ENCODE measurements at places on chromosomes 3 and 15.
A peak's percentile ranks its signal among the peaks of the same experiment; 100 is the strongest.

- DNase-seq, result no peak
Measured at GRCh38 chr15:31217566-31218270, 108.9 kb upstream of the KLF13 start.

- DNase-seq, result peak; percentile 59
Measured at GRCh38 chr3:145899241-145899640, 261.7 kb downstream of the PLOD2 start.

DNA sequence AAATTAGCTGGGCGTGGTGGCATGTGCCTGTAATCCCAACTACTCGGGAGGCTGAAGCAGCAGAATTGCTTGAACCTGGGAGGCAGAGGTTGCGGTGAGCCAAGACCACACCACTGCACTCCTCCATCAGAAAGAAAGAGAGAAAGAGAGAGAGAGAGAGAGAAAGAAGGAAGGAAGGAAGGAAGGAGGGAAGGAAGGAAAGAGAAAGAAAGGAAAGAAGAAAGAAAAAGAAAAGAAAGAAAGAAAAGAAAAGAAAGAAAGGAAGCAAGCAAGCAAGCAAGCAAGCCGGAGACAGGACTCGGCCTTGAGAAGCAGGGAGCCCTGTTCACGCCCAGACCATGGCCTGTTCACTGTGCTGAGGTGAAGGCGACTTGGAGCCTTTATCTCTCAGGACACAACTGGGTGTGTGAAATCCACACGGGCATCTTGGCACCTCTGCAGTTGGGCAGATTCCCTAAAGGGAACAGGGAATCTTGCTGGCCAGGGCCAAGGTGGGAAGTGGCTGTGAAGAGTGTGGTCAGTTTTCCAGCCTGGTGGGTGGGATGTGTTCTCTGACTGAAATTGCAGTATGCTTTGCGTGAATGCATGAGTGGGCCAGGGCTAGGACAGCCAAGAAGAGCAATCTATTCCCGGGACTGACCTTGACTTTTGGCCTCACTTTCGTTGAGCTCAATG is 90.3 kb downstream of the CORO2B start:
- no peak for DNase-seq

- no peak for DNase-seq
Measured at GRCh38 chr3:183158113-183158512, 4.4 kb downstream of the LAMP3 start.

DNA sequence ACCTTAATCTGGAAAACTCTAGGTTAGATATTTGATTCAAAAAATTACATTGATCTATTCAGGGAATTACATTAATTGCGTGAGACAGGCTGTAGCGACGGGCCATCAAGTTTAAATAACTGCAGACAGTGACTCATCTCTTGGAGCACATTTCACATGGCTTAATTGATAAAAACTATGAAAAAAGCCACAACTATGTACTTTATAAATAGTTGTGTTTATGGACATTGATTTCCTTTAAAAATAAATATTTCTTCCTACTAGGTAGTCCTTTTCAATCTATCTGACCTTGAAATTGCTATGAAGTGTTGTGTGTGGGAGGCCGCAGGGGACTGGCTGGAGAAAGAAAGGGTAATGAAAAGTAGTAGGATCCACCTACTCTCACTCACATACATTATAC is 157.8 kb downstream of the IL1RAP start:
- no peak for DNase-seq

DNA sequence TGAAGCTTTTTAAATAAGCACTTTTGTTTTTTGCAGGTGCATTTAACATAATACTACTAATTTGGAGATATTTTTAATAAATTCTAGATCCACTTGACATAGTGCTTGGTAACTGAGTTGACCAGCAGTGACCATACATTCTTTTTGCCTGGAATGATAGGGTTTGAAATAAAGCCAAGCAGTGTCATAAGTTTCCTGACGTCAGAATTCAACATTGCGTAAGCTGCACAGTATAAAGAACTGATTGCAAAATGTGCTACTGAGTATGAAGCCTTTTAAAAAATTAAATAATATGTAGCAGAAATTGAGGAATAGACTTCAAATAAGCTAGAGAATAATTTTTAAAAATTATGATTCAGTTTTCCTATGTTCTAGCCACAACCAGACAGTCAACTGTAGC is 454.6 kb upstream of the ARPP21 start:
- no peak for DNase-seq

GRCh38 chr3:162780313-162780712 is 1283.7 kb downstream of the OTOL1 start:
- DNase-seq, result no peak

- DNase-seq, result peak; percentile 29
Measured at GRCh38 chr3:70832089-70832833, 519.8 kb upstream of the MDFIC2 start.

GRCh38 chr3:112143251-112143650 is 10.2 kb upstream of the GCSAM start:
- DNase-seq, result no peak

DNA sequence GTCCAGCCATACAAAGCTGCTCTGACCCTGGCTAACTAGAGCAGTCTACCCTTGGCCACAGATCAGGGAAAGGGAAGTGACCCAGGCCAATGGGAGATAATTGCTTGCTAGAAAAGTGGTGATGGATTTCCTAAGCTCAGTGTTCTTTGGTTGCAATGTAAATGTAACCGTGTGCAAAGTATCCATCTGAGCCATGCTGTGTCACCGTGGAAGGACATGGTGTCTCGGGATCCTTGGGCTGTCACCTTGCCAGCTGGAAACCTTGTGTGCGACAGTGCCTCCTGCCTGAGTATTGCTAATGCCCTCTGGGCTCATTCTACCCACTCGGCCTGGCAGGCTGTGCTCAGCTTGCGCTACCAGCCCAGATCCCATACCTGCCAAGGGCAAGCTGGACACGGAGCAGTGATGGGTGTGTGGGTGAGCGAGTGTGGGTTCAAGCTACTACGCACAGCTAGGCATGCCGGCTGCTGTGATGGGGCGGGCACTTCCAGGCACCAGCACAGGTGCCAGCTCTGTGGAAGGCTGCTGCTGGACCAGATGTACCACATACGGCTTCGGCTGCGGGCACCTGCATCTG is 10.7 kb upstream of the SIAH2 start:
- no peak for DNase-seq

GRCh38 chr3:38843898-38844297 is 27.9 kb upstream of the SCN10A start:
- DNase-seq, result peak; percentile 22

DNA sequence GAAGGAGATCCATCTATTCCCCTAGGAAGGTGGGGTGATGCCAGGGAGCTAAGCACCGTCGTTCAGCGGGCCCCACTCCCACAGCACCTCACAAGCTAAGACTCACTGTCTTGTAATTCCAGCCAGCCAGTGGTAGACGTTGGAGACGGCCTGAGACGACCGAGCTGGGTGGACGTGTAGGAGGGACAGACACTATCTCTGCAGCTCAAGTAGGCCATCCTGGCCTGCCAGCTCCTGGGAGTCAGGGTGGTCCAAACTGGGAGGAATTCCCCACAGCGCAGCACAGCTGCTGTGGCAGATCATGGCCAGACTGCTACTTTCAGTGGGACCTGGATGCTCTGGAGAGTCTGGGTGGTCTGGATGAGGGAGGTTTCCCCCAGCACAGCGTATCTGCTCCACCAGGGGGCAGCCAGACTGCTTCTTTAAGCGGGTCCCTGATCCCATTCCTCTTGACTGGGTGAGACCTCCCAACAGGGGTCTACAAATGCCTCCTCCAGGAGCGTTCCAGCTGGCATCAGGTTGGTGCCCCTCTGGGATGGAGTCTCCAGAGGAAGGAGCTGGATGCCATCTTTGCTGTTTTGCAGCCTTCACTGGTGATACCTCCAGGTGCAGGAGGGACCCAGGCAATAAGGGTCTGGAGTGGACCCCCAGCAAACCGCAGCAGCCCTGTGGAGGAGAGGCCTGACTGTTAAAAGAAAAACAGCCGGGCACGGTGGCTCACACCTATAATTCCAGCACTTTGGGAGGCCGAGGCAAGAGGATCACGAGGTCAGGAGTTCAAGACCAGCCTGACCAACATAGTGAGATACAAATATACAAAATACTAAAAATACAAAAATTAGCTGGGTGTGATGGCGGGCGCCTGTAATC is 27.6 kb downstream of the GNB5 start:
- peak; percentile 20 for DNase-seq

GRCh38 chr3:192284443-192285072 is 442.8 kb downstream of the FGF12 start:
- DNase-seq, result no peak

DNA sequence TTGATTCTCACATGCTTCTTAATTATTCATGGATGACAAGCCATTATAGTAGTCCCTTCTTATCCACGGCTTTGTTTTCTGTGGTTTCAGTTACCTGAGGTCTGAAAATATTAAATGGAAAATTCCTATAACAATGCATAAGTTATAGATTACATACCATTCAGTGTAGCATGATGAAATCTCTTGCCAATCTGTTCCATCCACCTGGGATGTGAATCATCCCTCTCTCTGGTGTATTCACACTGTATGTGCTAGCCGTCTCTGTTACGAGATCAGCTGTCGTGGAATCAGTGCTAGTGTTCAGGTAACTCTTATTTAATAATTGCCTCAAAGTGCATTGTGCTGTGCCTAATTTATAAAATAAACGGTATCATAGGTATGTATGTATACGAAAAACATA is 5.2 kb downstream of the WDR5B start:
- peak; percentile 1 for DNase-seq

DNA sequence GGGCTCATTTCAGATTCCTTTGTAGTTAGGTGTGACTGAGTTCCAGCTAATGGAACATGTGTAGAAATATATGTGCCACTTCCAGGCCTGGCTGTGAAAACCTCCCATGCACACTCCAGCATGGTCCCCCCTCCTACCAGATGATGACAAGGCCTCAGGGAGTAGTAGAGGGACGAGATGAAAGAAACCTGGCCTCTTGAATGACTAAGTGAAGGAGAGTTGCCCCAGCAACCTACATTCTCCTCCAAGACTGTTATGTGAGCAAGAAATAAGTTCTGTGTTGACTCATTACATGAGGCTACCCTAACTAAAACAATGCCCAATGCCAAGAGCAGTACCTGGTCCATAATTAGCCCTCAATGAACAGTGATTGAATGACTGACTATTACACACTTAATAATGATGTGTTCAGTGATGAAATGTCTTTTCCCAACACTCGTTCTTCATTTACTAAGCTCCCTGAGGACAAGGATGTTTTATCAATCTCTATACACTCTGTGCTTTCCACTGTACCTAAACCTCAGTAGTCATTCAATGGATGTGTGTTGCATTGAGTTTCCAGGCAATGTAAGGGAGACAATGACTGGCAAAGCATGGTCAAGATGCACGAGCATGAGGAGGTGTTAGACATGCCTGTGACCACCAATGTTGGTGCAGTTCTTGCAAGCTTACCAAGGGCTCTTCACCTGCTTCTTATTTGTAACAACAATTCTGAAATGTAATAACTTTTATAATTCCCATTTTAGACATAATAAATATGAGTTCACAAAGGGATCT is 62.0 kb upstream of the BCL6 start:
- DNase-seq, result no peak

DNA sequence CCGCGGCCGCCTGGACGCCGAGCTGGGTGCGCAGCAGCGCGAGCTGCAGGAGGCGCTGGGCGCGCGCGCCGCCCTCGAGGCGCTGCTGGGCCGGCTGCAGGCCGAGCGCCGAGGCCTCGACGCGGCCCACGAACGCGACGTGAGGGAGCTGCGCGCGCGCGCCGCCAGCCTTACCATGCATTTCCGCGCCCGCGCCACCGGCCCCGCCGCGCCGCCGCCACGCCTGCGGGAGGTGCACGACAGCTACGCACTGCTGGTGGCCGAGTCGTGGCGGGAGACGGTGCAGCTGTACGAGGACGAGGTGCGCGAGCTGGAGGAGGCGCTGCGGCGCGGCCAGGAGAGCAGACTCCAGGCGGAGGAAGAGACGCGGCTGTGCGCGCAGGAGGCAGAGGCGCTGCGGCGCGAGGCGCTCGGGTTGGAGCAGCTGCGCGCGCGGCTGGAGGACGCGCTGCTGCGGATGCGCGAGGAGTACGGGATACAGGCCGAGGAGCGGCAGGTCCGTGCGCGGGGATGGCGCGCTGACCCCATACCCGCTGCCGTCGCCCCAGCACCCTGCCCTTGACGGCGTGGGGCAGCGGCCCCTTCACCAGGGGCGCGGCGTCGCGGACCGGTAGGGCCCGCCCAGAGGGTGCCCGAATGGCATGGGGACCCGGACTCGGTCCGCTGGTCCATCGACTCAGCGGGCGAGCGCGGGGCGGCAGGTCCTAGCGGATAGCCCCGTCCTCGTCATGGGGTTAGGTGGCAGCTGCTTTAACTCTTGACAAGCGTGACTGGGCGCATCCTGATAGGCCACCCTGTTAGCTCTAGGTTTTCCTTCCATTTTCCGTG is 848 bp downstream of the SYNM start:
- DNase-seq, result peak; percentile 81

DNA sequence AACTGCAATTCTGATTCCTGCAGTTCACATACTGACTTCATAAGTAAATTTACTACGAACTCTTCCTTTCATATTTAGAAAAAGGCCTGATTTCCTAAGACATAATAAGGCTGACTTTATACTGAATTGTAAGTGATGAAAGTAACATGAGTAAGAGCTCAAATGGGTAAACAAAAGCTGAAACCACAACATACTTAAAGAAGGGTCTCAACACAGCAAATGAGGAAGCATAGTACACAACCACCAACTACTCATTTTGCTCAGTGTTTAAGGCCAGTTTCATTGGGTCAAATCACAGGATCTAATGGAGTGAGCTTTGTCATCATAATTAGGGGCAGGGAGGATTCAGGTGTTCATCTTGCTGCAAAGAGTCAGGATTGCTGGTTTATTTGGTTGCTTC is 81.4 kb downstream of the SETD2 start:
- no peak for DNase-seq

DNA sequence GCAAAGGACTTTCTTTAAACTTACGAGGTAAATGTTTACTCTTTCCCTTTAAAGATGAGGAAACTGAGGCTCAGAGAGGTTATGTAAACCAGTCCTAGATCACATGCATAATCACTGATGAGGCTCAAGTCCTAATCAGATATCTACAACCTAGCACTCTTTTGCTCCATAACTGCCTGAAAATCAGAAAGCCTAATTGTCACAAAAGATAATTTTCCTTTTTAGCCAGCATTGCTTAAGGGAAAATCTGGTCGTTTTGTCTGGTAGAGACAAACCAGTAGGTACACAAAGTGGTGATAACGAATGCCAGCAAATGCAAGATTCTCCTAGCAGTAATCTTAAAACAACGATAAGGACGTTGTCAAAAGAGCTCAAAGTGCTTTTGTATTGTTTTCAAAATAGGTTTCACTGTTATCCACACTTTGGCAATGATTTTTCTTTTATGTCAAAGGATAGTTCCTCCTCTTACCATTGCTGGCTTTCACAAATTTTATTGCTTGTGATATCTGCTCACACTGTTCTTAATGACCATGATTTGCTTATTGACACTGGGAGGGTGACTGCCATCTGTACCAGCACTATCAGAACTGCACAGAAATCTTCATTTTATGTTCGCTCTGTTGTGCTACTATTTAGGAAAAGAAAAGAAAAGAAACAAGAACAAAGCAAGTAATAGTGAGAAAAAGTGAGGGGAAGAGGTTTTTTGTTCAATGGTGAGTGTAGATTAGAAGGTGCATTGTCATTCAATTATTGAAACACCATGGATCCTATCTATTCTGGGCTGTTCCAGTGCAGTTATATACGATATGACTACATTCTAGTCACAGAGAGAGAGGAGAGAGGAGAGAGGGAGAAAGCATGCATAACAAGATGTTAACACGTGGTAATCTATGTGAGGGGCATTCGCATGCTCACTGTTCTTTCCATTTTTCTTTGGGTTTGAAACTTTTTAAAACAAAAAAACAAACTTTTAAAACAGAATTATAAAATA is 13.7 kb downstream of the IQCH start:
- peak; percentile 5 for DNase-seq

GRCh38 chr3:100882571-100882984 is 110.6 kb downstream of the ABI3BP start:
- DNase-seq, result no peak

- no peak for DNase-seq
Measured at GRCh38 chr3:186220365-186220764, 111.5 kb upstream of the ETV5 start.
